AG09309 (cell line): ENCODE measurements at places on chromosomes 5 and 9.

DNA sequence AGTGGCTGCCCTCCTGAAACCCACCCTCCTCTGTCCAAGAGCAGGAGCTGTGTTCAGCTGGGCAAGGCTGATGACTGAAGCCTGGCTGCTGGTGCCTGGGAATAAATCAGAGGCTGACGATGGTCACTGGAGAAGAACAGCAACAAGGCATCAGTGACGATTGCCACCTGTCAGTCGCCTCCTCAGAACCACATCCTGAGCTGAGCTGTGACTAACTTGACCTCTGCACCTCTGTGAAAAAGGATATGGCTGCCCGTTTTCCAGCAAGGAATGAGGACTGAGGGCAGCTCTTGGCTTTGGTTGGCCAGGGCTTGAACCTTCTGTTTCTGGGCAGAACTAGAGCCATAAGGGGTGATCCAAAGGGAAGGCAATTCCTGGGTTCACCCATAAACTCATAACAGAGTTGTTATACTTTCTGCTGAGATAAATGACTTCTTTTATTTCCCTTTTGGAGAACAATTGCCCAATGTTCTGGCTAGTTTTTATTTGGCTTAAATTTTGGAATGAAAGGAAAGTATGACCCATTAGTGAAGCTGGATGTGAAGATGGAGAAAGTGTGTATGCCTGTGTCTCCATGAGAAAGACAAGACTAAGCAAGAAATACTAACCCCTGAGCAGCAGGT is 40.1 kb downstream of the TRIP13 start:
- DNase-seq = no peak

GRCh38 chr5:90274216-90274615 is 135.3 kb downstream of the CETN3 start:
- DNase-seq = no peak

- no peak for DNase-seq
Measured at GRCh38 chr9:23779220-23779619, 46.8 kb downstream of the ELAVL2 start.

DNA sequence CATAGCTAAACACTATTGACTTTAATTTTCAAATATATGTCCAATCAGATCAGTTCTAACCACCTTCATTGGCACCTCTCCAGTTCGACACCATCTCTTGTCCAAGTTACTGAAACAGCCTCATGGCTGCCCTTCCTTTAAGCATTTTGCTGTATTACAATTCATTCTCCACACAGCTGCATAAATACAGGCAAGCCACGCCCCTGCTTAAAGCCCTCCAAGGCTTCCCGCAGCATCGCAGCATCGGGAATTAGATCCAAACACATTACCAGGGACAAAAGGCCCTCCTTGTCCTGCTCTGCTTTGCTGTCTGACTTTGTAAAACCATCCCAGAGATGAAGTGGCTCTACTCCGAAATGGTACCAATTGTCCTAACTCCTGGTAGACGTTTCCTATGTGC is 75.1 kb upstream of the RAI14 start:
- no peak for DNase-seq

- no peak for DNase-seq
Measured at GRCh38 chr5:345404-346195, 24.1 kb downstream of the AHRR start.
